ENCODE measurements at places on chromosomes 6 and 20.

- DNase-seq, result no peak
These were observed 9.2 kb upstream of the MAFB start for GRCh38 chr20:40698281-40698680.

DNA sequence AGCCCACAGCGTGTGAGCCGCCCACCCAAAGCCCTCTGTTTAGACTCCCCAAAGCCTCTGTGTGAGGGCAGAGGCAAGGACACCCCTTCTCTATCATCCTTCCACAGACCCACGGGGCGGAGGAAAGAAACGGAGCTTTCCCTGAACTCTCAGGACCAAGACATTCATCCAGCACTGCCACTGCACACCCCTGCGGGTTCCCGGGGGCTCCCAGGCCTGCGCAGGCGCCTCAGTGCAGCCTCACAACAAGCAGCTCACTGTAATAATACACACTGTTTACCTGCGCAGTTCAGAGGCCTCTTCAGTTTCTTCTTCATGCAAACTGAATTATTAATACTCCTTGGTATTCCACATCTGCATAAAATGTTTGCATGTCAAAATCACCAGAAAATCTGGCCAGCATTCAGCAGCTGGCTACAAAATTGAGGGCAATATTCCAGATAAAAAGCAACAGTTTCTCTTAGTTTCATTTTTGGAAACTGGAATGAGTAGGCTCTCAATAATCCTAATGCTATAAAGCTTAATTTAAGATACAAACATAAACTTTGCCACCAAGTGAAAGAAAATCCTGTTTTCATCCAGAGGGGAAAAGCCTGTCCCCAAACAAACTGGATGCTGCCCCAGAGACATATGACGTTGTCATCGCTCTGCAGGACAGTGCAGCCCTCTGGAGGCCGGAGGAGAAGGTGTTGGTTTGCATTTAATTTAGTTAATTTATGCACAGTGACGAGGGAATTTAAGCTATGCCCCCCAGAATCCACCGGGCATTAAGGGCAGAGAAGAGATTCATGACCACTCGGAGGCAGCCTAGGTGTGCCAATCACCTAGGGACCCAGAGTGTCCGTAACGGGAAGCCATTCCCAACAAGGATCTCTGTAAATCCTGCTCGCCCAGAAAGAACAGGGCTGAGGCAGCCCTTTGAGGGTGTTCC, 45.3 kb downstream of the NINL start:
- DNase-seq, result peak; percentile 52

GRCh38 chr20:42080956-42081355, 462.8 kb upstream of the CHD6 start:
- DNase-seq, result no peak

DNA sequence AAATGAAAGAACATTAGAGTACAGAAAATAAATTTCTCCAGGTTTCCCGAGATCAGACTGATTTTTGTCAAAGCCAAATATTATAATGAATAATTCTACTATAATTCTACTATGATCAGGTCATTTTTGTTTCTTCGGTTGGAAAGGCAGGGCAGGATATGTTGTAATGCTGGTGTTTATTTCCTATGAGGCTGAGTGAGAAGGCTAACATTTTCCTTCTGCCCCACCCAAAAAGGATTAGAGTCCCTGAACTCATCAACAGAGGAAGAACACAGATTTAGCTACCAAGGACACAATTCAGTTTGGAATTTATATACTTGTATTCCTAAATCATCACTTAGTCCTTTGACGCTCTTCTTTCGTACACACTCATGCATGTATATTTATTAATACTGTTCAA, 318.9 kb downstream of the SYNE1 start:
- DNase-seq, result no peak

DNA sequence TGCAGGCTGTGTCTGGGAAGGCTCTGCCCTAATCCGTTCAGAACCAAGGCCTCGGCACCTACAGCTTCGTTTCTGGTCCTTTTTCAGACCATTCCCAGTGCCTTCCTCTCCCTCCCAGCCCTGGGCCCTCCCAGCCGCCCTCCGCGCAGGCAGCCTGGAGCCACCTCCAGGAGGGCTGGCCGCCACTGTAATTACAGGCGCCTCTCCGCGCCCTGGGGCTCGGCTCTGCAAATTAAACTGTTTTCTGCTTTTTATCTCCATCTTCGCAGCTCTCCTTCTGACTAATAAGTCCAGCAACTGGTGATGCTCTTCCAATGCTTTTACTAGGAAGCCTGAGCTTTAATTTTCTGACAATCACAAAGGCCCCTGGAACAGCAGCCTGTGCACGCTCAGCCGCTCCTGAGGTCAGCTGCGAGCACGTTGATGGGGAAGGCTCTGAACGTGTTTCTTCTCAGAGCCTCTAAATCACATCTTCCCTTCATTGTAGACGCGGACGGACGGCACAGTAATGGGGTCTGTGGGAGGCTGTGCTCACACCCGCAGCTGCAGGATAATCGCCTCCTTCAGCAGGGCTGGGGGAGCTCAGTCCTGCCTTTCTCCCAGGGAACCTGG, 194.6 kb downstream of the DLL1 start:
- DNase-seq, result peak; percentile 2

- DNase-seq, result no peak
These were observed 35.5 kb upstream of the ADTRP start for GRCh38 chr6:11814106-11814505.

DNA sequence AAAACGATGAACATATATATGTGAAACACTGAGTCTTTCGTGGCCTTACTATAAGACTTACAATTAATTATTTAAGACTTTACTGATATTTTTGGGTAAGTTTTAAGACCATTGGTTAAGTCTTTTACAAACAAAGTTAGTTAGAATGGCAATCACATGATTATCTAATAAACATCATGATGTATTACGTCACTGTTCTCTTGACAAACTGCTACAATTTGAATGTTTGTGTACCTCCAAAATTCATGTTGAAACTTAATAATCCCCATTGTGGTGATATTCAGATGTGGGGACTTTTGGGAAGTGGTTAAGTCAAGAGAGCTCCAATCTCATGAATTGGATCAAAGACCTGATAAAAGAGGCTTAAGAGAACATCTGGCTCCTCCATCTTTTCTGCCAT, 25.9 kb upstream of the B3GAT2 start:
- DNase-seq, result no peak

GRCh38 chr20:49424536-49424935, 57.9 kb downstream of the KCNB1 start:
- DNase-seq, result peak; percentile 25

- no peak for DNase-seq
These were observed 612.6 kb upstream of the CITED2 start for GRCh38 chr6:139987091-139987490.

DNA sequence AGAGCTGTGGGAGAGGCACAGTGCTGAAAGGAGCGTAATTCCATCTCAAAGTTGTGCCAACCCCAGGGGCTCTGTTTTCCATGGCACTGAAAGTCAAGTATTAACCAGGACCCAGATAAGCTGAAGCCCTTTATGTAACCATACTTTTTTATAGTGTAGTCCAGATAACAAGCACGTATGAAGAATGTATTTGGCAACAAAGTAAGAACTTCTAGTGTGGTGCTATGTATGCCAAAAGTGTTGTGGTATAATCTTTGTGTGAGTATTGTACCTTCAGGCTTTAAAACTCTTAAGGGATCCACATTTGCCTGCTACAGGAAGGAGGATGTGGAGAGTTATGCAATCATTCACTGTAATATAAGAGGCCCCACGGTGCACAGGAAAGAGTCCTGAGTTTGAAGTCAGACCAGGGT, 129.4 kb downstream of the IBTK start:
- no peak for DNase-seq

GRCh38 chr6:32152769-32153563, 975 bp upstream of the PPT2 start:
- DNase-seq, result peak; percentile 58

DNA sequence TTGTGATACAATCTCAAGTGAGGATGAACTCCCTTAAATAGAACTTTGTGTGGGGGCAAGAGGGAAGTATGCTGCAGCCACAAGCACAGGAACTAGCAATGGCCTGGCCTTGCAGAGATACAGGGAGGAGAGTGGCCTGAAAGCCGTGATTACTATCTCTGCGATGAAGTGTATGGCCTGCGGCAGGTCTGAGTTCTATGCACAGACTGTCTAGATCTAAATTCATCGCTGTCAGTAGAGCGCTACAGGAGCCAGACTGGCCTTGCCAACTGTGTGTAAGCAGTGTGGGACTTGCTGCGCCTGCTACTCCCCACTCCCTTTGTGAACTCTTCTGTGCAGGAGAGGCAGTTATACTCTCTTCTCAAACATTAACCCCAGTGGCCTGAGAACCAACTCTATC, 997.0 kb downstream of the GRIK2 start:
- no peak for DNase-seq

DNA sequence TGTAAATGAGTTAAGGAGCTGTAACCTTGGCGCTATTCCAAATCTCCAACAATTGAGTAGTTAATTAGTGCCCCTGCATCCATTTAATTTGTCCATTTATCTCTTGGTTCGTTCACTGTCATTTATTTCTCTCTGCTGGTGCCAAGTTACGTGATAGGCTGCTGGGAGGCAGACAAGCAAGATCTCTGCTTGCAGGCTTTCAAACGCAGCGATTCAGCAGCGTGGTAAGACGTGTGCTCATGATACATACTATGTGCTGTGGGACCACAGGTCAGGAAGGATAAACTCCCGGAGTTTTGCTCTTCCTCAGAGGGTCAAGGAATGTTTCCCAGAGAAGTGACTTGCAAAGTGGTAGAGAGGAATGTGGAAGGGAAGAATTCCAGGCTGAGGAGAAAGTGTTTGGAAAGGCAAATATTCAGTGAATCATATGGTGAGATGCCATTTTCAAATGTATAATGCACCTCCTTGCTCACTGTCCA, 46.4 kb downstream of the UTRN start:
- no peak for DNase-seq

GRCh38 chr6:110053395-110054240, 75.5 kb downstream of the GPR6 start:
- DNase-seq, result no peak

- DNase-seq, result no peak
These were observed 29.4 kb upstream of the KIF3B start for GRCh38 chr20:32248043-32248442.

GRCh38 chr20:54726687-54727300, 251.4 kb downstream of the DOK5 start:
- no peak for DNase-seq

GRCh38 chr6:114833211-114833610, 490.4 kb upstream of the HS3ST5 start:
- DNase-seq, result no peak

GRCh38 chr6:28693033-28693750, 167.5 kb downstream of the GPX5 start:
- no peak for DNase-seq

DNA sequence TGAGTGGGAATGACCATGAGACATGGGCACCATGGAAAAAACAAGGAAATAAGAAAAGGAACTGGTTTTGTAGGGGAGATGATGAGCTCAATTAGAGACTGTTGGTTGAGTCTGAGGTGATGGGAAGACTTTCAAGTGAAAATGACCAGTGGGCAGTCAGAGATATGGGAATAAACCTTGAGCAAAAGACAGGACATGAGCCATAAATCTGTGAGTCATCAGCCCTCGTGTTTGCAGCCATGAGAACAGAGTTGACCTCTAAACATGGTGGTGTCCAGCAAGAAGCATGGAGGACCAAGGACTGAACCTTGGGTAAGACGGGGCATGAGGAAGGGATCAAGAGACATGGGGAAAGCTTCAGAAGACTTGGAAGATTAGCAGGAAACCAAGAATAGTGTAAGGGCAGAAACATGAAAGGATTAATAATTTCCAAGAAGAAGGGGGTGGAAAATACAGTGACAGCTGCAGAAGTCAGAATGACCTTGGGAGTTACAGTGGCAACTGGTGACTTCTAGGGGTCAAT, 280.6 kb upstream of the PRDM1 start:
- no peak for DNase-seq

DNA sequence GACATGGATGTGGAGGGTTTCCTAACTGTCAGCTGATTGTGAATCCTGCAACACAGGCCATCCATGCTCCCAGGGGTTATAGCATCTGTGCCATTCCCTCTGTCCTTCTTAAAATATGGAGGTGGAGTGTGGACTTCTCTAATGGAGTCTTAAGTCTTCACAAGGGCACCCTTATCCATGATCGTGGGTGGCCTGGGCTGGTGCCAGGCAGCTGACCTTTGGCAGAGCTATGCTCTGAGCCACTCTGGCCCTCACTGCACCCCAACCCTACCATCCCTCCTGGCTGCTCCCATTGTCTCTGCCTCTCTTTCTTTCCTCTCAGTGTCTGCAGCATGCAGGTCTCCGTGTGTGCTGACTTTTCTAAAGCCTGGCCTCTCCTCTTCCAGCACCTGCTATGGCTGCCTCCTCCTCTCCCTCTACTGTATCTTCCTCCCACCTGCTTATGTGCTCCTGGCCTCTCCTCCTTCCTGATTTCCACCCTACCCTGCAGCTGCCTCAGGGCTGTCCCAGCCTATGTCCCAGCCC, 11.2 kb upstream of the PCMTD2 start:
- no peak for DNase-seq

DNA sequence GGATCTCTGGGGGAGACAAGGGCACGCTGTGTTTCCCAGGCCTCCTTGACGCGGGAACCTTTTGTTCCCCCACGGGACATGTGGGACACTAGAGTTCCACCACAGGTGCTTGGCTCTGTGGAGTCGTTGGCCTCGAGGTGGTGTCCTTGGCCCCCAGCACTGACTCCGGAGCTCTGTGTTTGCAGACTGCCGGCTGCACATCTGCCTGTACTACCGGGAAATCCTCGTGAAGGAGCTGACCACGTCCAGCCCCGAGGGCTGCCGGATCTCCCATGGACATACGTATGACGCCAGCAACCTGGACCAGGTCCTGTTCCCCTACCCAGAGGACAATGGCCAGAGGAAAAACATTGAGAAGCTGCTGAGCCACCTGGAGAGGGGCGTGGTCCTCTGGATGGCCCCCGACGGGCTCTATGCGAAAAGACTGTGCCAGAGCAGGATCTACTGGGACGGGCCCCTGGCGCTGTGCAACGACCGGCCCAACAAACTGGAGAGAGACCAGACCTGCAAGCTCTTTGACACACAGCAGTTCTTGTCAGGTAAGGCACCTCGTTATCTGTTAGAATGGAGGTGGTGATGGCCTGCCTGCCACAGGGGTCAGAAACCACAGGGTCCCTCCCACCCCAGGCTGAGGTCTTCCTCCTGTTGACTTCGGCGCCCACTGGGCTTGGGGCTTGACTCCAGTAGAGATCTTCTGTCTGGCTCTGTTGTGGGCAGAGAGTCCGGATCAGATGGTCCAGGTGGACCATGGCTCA, 9.9 kb downstream of the IRF4 start:
- DNase-seq, result no peak

- no peak for DNase-seq
These were observed 59.4 kb upstream of the CITED2 start for GRCh38 chr6:139433631-139434419.

GRCh38 chr20:51804754-51805153, 2.4 kb upstream of the SALL4 start:
- no peak for DNase-seq
